Heart right ventricle (tissue), 16 donors: ENCODE measurements at places on chromosomes 2 and 18. TPM values are rescaled to one million over a fixed set of nuclear protein-coding genes. Genes with fewer than 3 reads are reported as not detected.

COL3A1 gene
- 66.3 TPM for total RNA-seq

CDKL4 gene
- total RNA-seq, result 0.52 TPM

SPP2 gene
- total RNA-seq, result not detected

HOXD3 gene
- 0.28 TPM for total RNA-seq

TUBA4B gene
- total RNA-seq, result not detected

CAPN14 gene
- total RNA-seq, result 0.25 TPM

PDCD1 gene
- 1.7 TPM for total RNA-seq

EIPR1 gene
- total RNA-seq, result 10.3 TPM

MBOAT2 gene
- 20.5 TPM for total RNA-seq

ATOH8 gene
- total RNA-seq, result 14.5 TPM

HOXD12 gene
- total RNA-seq, result not detected

VWC2L gene
- not detected for total RNA-seq

FOXI3 gene
- 0.08 TPM for total RNA-seq

TNFAIP6 gene
- 3.2 TPM for total RNA-seq

UGT1A7 gene
- not detected for total RNA-seq

TRIM43 gene
- total RNA-seq, result not detected
